ENCODE measurements at places on chromosomes 1 and 21.

DNA sequence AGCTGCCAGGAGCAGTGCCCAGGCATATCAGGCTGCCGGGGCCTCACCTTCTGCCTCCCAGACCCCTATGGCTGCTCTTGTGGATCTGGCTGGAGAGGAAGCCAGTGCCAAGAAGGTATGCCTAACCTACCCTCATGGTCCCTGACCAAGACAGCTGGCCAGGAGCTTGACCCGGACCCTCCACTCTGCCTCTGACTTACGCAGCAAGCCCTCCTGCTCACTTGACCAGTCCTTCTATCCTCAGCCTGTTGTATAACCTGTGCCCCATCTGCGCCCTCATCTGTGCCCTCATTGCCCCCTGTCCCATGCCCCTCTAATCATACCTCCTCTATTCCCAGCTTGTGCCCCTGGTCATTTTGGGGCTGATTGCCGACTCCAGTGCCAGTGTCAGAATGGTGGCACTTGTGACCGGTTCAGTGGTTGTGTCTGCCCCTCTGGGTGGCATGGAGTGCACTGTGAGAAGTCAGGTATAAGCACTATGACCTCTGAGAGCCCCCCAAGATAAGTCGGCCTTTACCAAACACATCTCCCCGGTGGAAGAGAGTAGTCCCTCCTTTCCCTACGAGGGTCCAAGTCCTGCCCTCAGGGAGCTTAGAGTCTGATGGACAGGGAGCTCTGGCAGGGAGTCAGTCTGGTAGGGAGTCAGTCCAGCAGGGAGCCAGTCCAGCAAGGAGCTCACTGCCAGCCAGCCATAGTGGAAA is 6.8 kb downstream of the TIE1 start:
- no peak for DNase-seq

DNA sequence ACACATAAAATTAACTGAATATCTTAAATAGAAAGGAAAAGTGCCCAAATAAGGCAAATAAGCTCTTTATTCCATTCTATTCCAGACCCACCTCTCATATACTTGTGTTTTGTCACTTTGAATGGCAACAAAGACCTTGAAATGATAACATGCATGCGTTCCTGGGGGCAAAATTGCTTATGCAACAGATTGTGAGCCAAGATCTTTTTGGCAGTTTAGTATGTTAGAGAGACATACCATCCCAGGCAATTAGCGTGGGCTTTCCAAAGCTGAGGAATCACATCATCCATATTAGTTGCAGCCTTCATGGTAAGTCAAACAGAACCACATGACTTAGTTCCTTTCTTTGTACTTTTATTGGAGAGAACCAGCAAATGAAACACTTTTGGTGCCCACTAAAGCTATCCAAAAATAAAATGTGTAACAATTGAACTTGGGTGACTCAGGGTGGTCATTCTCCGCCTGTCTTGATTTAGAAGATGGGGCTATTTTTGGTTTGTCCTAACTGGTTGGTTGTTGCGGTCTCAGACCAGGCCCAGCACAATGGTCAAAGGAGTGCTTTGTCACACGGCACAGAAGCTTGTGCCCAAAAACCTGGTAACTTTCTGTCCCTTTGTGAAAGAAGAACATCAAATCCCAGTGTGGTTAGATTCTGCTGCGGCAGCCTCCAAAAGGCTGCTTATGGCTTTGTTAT is 68.7 kb upstream of the ATF3 start:
- DNase-seq = no peak

DNA sequence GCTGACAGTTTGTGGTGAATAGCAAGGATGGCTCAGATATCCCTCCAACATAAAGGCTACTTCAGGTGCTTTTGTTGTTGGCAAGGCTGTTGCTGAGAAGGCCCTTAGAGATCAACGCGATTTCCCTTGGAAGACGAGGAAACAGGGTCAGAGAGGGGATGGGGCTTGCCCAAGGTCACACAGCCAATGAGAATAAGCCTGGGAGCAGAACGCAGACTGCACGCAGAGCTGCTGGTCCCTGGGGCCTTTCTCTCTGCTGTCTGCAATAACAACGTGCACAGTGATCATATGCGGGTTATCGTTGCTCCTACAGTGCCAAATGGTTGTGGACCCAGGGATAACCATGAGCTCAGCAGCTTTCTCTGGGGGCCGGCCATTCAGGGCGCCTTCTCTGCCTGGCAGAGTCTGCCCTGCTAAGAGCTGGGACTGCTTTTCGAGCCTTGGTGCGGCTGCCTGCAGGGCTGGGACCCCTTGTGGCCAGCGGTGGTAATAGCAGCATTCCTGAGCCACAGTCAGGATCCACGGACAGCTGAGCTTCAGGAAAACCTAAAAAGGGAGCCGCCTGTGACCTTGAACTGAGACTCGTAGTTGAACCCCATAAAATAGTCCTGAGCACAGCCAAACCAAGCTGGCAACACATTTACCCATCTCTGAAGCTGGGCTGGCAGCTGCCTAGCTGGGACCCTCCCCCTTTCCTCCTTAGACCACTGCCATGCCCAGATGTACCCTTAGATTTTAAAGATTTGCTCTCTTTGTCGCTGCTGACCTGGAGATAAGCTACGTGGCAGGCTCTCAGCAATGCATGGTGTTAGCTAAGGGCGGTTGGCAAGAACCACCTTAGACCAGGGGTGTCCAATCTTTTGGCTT is 39.8 kb downstream of the HTR6 start:
- no peak for DNase-seq

- DNase-seq = no peak
These were observed 18.2 kb downstream of the INAVA start for GRCh38 chr1:200912737-200913407.

DNA sequence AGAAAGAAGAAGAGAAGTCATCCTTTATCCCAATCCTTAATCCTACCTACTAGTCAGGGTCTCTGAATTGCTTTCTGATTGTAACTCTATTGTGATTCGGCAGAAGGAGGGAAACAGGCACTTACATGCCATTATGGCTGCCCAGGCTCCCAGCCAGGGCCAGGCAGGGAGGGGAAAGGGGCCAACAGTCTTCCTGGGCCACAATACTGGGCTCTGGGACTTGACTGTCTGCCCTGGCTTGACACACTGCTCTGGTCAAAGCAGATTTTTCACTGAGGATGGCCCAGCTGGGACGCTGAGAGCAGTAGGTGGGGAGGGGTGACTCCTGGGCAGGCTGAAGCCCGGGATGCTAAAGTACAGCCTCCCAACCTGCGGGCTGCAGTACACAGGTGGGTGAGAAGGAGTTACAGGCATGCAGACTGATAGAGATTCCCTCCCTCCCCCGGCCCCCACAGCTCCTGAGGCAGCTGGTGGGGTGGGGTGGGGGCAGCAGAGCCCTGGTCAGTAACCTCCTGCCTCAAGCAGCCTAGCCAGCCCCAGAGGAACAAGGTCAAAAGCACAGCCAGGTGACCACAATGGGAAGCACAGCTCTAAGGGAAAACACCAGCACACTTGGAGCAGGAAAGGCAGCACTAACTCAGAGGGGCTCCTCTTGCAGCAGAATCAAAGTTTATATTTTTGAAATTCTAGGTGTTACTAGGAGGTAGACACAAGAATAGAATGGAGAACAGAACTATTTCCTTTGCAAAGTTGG is 25.3 kb downstream of the KCND3 start:
- DNase-seq = no peak

DNA sequence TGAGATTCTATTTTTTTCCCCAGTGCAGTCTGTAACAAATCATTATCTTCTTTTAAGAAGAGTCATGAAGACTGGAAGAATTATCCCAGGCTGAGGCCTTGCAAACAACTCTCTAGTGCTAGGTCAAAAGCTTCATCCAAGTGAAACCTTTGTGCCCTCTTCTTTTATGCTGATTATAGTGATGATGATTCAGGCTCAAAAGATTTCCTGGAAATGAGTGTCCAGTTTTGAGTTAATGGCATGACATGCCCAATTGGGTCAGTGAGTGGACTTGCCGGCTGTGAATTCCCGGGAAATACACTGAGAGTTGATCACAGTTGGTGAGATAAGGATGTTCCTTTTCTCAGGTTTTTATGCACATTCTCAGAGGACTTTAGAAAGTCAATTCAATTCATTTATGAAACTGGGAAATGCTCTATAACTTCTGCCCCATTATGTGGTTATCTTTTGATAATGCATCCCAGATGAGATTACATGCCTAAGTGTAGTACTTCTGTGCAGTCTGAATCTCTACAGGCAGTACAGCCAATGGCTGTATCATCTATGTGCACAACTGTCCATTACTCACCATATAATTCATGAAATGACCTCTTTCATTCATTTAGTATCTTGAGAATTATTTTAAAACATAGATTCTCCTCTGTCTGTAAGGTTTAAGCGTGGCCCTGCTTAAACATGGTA is 66.2 kb downstream of the S1PR1 start:
- DNase-seq = no peak

DNA sequence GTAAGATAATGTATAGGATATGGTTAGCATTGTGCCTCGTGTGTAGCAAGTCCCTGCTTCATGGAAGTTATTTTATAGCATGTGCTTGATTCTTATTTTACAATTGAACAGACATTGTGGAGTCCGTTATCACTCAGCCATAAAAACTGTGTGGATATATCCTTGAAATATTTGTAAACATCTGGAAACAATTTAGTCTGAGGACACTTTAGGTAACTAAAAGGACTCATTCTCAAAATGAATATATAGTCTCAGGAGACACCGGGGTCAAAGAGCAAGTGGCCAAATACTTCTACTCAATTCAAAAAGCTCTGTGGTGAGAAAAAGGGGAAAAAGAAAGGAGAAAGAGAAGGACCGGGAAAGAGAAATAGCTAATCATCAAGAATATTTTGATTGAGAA is 23.7 kb downstream of the PRRX1 start:
- DNase-seq = no peak

DNA sequence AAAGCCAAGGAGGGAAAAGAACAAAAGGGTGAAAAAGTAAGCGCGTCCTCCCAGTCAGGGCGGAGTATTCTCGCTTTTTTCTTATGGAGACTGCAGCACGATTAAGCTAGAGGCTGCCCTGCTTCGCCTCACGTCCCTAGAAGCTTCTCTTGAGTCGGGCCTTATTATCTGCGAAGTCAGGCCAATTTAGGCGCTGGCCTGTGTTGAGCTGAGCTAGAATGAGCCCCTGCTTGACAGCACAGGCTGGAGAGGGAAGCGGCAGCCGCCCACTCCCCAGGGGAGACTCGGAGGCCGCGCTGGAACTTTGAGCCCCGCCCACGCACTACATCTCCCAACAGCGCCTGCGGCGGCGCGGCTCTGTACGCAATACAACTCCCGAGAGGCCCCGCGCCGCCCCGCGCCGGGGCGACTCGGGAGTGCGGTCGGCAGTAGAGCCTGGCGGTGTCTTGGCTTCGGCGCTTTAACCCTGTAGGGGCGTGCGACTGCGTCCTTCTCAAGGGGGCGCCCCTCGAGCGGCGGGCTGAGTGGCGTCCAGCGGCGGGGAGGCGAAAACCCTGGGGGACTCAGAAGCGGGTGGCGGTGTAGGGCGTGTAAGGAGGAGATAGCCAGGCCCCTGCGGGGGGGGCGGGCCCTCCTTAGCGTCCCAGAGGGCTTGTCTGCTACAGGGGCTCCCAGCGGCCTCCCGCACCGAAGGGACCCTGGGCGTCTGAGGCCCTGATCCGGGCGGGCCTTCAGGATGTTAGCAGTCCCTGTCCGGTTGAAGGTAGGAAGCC is 888 bp downstream of the ZNF436 start:
- DNase-seq = peak; percentile 58

DNA sequence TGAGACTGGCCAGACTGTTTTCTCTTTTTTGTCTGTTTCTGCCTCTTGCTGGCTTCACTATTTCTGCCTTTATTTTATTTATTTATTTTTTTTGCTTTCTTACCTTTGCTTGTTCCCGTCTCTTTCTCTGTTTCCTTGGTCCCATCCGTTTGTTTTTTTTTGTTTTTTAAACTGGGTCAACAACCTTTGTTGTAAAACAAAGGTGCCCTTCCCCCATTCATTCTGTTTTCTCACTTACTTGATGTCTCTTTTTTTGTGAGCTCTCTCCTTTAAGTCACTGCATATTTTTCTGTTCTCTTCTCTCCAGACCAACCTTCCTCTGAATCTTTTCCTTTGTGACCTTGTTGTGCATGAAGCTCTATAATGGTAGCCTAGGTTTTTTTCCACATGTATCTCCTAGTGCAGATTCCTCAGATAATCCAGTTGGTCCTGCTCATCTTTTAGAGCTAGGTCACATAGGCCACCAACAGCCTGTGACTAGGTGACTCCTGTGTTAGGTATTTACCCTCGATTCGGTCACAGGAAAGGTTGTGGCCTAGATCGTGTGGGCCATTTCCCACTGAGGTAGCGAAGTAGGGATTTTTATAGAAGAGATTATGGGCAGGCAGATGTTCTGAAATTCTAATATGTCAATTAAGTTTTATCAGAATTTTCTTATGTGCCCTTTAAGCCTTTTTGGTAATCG is 15.9 kb downstream of the GNAI3 start:
- DNase-seq = no peak

GRCh38 chr1:61498342-61498741 is 226.6 kb downstream of the TM2D1 start:
- DNase-seq = no peak

GRCh38 chr1:6260961-6261614 is at the start of gene GPR153:
TSS of gene GPR153 (minus strand) at chr1:6261098. CDS start at chr1:6254905, 6,193 bp downstream.
- no peak for DNase-seq

GRCh38 chr21:29242201-29242600 is 56.5 kb upstream of the BACH1 start:
- no peak for DNase-seq

GRCh38 chr1:184504040-184504954 is 117.5 kb downstream of the C1orf21 start:
- no peak for DNase-seq

GRCh38 chr1:15220825-15221431 is 26.1 kb upstream of the FHAD1 start:
- no peak for DNase-seq

DNA sequence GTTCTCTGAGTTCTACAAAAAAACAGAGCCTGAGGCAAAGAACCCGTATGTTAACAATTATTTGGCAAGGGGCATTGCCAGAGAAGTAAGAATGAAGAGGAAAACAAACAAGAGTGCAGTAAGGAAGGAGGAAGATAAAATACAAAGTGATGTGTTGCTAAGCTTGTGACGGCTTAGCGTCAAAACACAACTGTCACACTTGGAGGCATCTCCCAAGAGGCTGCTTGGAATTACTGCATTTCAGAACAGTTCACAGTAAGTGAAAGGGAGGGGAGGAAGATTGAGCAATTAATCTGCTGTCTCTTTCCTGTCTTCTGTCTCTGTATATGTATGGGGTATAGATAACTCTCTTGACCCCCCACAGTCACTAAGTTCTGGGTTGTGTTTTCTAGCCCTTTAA is 1017.0 kb upstream of the TMPRSS15 start:
- no peak for DNase-seq

DNA sequence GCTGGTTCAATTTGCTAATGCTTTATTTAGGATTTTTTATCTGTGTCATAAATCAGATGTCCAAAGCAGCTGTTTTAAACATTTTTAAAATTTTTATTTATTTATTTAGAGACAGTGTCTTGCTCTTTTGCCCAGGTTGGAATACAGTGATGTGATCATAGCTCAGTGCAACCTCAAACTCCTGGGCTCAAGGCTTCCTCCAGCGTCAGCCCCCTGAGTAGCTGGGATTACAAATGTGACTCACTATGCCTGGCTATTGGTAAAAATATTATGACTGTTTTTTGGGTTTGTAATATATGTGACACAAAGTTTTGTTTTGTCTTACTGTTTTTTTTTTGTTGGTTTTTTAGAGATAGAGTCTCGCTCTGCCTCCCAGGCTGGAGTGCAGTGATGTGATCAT is 11.8 kb downstream of the ZBED6 start:
- DNase-seq = no peak

GRCh38 chr1:219581344-219581743 is 31.6 kb downstream of the ZC3H11B start:
- no peak for DNase-seq

GRCh38 chr1:209570743-209571142 is 12.8 kb upstream of the CAMK1G start:
- no peak for DNase-seq
